Activated CD4-positive, alpha-beta T cell treated with anti-CD3 and anti-CD28 coated beads, Interleukin-2, amount 50 U/mL, for 1 hour (primary cell): ENCODE measurements at places on chromosomes 4 and X.

GRCh38 chr4:128811571-128812441 lies 2.3 kb downstream of the JADE1 start:
- DNase-seq, result peak; percentile 75

- no peak for DNase-seq
Measured at GRCh38 chrX:42107495-42108488, 184.4 kb upstream of the CASK start.

DNA sequence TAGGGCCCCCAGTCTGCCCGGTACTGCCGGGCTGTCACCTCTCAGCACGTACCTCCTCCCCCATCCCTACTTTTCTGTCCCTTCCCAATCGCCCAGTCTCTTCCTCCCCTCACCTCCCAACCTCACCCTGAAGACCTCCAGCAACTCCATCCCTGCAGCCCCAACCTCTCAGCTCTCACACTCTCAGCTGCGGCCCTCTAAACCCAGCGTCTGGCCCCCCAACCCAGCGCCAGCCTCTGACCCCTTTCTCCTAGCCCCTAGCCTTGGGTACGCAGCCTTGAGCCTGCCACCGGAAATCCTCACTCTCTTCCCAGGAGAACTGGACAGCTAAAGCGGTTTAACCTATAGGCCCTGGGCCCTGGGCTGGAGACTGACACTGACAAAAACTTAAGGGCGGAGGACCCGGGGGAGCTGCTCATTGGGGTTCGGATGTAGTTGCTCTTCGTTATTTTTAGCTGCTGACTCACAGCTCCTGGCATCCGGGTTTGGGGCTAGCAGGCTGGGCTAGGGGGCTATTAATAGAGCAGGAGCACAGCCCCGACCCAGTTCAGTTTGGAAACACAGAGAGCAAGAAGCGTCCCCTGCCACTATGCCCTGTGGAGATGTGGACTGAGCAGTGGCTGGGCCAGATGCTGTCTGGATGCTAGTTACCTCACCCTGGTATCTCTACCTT lies 9.6 kb upstream of the DLG3 start:
- DNase-seq, result no peak

DNA sequence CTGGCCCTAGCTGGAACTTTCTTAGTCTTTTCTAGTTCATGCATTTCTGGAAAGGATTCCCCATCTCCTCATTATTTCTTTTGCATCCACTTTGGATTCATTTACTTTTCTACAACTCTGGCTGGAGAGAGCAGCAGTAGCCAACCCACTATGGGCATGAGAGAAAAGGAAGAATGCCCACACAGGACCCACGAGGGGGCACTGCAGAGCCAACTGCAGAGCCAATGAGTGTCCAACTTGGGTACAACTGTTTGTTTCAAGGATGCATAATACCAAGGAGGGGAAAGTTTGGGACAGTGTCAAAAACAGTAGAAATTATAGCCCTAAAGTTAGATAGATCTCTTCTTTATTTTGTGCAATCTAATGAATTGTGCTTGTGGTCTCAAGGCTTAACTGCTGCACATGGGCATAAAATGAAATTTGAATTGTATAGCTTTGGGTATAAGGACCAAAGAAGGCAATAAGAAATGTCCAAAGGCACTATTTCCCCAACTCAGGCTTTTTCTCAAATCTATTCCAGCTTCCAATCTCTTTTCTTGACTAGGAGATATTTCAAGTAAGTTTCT lies 230.6 kb downstream of the NSUN7 start:
- DNase-seq, result no peak

DNA sequence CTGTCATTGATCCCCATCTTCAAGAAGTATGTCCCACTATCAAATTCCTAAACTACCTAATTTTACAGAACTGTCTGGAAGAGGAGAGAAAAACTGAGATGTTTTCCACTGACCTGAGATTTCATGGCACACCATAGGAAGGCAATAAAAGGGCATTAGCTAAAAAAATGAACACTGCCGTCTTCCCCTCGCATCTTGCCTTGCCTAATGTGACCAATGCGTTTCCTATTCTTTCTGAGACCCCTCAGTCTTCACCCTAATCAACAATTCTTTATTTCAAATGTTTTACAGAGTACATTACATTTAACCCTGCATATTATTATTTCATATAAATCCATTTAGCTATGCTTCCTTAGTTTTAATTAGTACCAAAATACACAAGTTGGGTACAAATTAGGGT lies 43.6 kb downstream of the ZNF827 start:
- no peak for DNase-seq

DNA sequence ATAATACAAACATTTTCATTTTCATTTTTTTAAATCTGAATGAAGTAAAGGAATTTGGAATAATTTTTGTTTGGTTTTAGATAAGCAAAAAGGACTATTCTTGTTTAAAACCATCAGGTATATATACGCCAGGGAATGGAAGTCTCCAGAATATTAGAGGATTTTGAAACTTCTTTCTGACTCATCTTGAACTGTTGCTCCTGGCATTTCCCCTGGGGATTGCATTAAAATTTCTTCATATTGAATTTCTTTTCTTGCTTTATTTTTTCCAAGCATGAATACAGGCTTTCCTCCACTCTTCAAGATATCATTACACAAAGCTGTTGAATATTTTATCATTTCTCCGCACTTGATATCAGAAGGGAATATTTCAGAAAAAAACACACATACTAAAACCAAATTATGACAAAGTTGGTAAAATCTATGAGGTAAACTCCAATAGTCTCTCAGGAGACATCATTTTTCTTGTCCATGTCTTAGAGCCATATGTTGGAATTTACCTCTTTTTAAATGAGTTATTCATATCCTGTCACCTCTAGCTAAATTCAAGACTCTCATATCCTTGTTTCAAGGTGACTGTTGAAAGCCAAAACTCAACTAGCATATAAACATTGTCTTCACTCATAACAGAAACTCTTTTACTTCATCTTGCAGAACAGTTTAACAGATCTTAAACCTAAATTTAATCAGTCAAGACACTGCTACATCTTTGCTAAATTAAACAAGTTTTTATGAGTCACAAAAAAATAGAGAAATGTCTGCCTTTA lies 20.7 kb upstream of the CSN1S1 start:
- DNase-seq, result no peak

- DNase-seq, result no peak
Measured at GRCh38 chrX:13540602-13541001, 28.8 kb upstream of the EGFL6 start.

DNA sequence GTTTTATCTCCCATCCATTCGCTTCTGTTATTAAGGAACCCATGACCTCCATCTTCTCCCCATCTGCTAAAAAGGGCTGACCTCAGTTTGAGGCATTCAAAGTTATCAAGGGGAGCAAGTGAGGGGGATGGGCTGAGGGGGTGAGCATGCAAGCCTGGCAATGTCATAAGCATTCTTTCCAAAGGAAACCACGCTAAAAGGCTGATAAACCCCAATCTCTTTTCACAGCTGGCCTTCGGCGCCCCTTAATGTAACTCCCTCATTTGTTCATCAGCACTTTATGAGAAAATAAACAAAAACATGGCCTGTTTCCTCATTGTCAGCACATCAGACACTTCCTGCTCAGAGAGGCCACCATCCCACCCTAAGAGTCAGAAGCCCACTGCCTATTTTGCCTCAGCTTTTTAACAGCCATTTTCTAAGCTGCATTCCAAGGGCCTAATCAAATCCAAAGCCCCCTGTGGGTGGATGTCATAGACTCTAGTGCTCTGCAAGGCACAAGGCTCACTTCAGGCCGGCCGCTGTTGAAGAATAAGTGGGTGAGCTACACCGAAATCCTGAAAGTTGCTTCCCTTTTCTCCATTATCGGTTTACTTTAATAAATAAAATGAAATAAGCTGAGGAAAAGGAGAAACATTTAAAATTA lies 92.0 kb upstream of the SRD5A3 start:
- no peak for DNase-seq

- no peak for DNase-seq
Measured at GRCh38 chr4:113534711-113535110, 226.8 kb downstream of the CAMK2D start.
